ENCODE measurements at places on chromosomes 13 and 19. TPM values are rescaled to one million over a fixed set of nuclear protein-coding genes. Genes with fewer than 3 reads are reported as not detected.

The SSC5D gene
- polyA plus RNA-seq: 1.1 TPM

- no peak for DNase-seq
These were observed 2.6 kb downstream of the PCDH17 start for GRCh38 chr13:57633950-57634838.

GRCh38 chr19:7497292-7497691 is 8.5 kb upstream of the PEX11G start:
- DNase-seq: no peak

- DNase-seq: no peak
These were observed 27.4 kb downstream of the CCL25 start for GRCh38 chr19:8079988-8080387.

- DNase-seq: no peak
These were observed 24.4 kb downstream of the CERS1 start for GRCh38 chr19:18871543-18871942.

All from left kidney (tissue), 8 donors.